ENCODE measurements at places on chromosomes 12 and 14. TPM values are rescaled to one million over a fixed set of nuclear protein-coding genes. Genes with fewer than 3 reads are reported as not detected.

- no peaks in the 10 kb centered on the region for H3K27me3 ChIP-seq
- DNase-seq, result no peak
- H3K4me3 ChIP-seq, result no peak overlapping the region
- no peak overlapping the region for H3K27ac ChIP-seq
These were observed 60.3 kb downstream of the HSPB8 start for GRCh38 chr12:119239040-119239439.

- no peak overlapping the region for H3K27ac ChIP-seq
- no peaks in the 10 kb centered on the region for H3K4me1 ChIP-seq
- no peak overlapping the region for H3K4me3 ChIP-seq
These were observed 263.2 kb downstream of the SEC23A start for GRCh38 chr14:38839694-38840365.

The TDRD9 gene
- total RNA-seq, result 1.1 TPM

DNA sequence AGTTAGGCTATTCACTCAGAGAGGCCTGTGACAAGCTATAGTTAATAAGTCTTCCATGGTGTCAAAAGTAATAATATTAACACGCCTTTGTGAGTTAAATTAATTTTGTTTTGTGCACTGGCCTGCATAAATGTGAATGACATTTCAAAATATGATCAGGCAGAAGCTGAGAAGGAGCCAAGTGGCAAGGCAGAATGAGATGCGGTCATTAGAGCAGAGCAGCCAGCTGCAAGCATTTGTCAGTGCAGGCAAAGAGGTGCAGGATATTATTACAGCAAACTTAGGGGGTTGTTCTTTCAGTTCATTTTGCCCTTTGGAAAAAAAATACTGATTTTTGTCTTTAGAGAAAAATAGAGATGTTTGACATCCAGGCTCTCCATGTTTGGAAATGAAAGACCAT, 364.5 kb downstream of the PAWR start:
- no peaks in the 10 kb centered on the region for H3K4me1 ChIP-seq
- H3K4me3 ChIP-seq, result no peak overlapping the region
- no peaks in the 10 kb centered on the region for H3K27me3 ChIP-seq
- no peak for DNase-seq
- H3K27ac ChIP-seq, result no peak overlapping the region
- no peaks in the 10 kb centered on the region for H3K36me3 ChIP-seq

- no peak for DNase-seq
- no peaks in the 10 kb centered on the region for H3K4me1 ChIP-seq
- peaks cover 26% of the 10 kb centered on the region for H3K27me3 ChIP-seq
- no peaks in the 10 kb centered on the region for H3K36me3 ChIP-seq
- no peak overlapping the region for H3K4me3 ChIP-seq
These were observed 21.1 kb downstream of the GSC start for GRCh38 chr14:94748667-94749347.

GRCh38 chr12:65121956-65122469, 908 bp upstream of the WIF1 start:
- peaks cover 6% of the 10 kb centered on the region for H3K4me1 ChIP-seq
- peak; percentile 26 for DNase-seq
- H3K36me3 ChIP-seq, result no peaks in the 10 kb centered on the region

DNA sequence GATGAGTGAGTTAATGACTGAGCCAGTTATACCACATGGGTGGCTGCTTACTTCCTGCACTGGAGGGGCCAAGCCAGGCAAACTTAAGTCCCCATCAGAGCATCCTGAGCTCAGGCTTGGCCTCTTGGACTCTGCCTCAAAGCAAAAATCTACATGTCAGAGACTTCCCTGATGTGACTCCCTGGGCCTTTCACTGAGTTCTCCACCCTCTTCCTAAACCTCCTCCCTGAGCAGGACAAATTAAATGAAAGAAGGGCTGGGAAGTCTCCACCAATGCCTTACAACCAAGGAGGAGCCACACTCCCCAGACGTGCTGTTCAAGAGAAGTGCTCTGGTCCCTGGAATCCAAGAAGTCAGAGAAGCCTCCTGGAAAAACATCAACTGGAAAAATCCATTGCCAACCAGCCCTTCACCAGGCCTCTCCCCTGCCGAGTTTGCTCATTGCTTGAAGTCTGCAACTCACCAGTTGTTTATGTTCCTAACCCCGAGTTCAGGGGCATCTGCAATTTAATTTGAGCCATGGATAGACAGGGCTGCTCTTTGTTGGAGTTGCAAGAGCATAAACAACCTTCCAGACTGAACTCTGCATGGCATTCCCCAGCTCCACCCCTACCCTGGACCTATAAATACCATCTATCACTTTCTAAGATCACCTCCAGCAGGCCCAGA, 160.5 kb downstream of the ANO2 start:
- no peaks in the 10 kb centered on the region for H3K27me3 ChIP-seq
- no peak overlapping the region for H3K4me3 ChIP-seq
- no peaks in the 10 kb centered on the region for H3K4me1 ChIP-seq
- H3K27ac ChIP-seq, result no peak overlapping the region
- DNase-seq, result no peak

The GZMH gene
- total RNA-seq, result not detected

Data from osteoblast (primary cell).